ENCODE measurements at places on chromosomes 2 and 18.

DNA sequence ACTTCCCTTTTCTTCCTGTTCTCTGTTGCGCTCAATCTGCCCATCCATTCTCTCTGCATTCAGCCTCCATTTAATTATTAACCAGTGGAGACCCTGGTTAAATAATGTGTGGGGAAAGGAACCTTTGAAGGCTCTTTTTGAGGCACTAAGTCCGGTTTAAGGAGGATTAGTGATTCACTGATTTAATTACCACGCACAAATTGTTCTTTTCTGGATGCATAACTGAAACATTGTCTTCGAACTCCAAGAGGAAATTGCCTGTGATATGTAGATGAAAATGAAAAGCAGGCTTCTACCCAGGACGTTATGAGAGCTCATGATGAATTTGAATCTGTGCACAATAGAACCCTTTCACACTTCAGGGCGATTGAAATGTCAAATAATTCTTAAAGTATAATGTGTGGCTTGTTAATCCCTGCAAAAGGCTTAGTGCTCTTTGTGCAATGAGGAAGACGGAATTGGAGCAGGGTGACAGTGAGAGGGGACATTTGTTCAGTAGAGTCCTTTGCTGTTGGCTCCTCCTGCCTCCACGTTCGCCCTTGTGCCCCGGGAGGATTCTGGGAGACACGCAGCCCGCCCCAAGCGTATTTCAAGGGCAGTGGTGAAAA, 51.1 kb upstream of the ZNF236 start:
- no peak for DNase-seq

DNA sequence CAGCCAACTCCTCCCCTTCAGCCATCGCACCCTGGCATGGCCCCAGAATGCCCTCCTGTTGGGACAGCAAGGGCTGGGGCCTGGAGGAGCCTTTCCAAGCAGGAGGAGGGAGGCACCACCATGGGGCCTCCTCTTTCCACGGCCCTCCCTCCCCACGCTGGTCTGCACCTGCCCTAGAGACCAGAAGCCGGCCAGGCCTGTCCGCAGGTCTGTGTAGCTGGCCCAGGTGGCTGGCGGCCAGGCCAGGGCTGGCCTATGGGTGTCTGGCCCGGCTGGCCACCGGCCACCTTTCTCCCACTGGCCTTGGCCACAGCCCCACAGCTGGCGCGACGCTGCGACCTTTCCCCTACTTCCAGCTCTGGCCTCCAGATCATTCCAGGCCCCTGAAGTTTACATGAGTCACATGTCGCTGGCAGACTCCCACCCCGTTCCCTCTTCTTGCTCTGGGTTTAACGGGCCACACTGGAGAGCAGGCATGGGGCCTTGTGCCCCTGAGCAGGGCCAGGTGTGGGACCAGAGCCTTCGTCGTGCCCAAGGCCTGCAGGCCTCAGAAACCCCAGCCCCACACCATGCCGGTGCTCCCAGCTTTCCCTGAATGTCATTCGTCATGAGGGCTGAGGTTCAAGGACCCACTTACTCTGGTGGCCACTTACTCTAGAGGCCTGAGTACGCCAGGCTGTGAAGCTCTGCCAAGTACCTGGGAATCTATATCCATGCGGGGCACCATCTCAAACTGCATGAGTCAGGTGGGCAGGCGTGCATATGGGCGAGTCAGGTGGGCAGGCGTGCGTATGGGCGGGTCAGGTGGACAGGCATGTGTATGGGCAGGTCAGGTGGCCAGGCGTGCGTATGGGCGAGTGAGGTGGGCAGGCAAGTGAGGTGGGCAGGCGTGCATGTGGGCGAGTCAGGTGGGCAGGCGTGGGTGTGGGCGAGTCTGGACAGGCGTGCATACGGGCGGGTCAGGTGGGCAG, 33.3 kb upstream of the KLF11 start:
- DNase-seq = no peak

DNA sequence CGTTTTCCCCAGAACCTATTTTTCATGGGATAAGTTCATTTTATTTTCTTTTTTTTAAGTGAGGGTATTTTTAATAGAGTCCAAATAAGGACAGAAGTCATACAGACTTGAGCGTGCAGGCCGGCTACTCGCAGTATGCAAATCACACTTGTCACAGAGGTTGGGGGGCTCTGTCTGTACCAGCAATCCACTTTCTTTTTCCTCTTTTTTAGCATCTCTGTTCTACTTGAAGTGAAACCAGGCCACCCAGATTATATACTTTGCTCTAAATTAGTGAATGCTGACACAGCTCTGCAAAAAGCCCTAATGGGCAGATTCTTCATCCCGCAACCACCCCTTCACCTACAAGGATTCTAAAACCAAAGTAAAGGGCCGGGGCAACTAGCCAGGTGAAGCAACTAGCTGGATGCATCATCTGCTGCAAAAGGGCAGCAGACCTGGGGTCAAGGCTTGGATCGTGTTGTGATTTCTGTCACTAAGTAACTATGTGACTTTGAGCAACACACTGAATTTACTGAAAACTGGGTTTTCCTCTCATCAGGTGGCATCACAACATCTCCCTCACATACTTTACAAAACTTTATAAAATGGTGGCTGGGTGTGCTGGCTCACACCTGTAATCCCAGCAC, 18.4 kb downstream of the KDSR start:
- DNase-seq = no peak

DNA sequence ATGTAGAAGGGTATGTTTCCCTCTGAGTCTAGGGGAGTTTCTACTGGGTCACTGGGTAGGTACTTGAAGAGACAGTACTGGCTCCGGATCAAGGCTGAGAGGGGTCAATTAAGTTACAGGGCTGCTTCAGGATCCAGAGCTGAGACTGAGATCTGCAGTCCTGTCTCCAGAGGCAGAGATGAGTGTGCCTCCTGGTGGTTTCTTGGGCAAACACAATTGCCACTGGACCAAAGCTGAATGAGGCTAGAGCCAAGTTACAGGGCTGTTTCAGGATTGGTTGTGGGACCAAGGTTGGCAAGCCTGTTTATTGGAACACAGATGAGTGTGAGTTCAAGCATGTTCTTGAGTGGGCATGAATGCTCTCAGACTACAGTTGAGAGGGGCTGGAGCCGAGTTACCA, 157.9 kb downstream of the ADCYAP1 start:
- DNase-seq = peak; percentile 71

GRCh38 chr2:120775194-120775593, 39.5 kb downstream of the GLI2 start:
- DNase-seq = no peak

DNA sequence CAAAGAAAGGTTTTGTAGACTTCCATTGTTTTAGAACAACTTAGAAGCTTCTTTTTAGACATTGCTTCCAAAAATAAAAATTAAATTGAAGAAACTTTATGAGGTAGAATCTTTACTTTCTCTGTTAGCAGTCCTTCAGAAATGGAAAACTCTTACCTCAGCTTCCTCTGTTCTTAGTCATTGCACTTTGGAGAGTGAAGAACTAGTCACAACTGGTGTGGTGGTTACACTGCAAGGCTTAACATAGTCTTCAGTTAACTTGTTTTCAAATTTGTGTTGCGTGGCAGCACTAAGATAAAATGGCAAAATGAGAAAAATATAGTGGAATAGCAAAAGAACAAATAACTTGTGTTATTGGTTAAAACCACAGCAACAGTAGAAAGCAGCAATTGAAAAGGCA, 332.6 kb downstream of the KIAA1328 start:
- DNase-seq = no peak

DNA sequence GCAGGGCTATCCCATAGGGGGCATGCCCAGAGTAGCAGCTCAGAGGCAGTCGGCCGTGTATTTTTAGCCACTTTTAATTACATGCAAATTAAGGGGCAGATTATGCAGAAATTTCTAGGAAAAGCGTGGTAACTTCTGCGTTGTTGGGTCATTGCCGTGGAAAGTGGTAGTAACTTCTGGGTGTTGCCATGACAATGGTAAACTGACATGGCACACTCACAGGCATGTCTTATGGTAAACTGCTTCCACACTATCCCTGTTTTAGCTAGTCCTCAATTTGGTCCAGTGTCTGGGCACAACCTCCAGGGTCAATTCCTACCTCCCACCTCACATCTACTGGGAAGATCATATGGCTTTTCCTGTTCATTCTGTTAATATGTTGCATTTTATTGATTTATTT, 428.9 kb upstream of the FANCL start:
- no peak for DNase-seq

DNA sequence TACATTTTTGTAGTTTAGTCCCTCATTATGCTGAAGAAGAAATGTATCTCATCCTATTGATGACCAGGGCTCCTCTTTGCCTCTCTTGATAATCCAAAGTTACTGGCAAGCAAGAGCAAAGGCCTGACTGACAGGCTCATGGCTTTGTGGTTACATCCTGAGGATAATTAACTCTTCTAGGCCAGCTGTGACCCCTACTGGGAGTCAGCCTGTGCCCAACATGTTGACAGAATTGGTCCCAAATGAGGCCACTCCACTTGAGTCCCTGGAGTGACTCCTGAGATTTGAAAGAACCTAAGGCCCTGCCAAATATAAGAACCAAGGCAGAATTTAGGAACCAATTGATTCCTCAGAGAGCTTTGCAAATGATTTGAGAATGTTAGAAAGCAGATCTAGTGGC, 973.8 kb upstream of the CELF4 start:
- DNase-seq = peak; percentile 40

GRCh38 chr2:208042450-208042849, 17.1 kb upstream of the PLEKHM3 start:
- DNase-seq = no peak

DNA sequence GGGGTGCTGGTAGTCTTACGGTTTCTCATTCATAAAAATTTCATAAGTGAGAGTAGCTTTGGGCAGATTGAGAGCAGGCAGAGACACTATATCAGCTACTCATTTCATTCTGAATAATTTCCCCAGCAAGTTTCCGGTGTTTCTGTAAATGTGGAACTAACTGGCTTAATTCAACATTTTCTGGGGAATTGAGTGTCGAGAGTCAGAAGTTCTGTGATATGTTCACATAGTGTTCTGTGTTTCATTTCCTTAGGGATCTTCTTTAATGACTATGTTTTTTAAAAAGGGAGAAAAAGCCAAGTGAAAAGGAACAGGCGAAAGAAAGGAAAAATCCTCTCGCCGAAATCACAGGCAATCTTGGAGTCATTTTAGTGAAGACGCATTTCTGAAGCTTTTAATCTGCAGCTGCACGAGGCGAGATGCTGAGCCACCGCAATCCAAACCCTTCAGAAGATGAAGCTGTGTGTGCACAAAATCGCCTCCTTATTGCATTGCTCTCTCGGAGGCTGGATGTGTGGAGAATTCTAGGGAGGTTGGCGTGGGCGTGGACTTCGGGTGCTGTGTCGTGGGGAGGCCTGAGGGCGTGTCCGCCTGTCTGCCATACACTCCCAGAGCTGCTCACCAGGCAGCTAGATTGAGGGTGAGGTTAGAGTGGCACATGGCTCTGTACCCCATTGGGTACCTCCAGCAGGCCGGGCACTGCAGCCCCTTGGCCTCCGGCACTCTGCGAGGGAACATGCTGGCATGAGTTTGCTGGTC, 38.4 kb upstream of the HDAC4 start:
- no peak for DNase-seq

- no peak for DNase-seq
These were observed 48.2 kb upstream of the PPM1B start for GRCh38 chr2:44120428-44120827.
